Stimulated activated CD4-positive, alpha-beta T cell treated with anti-CD3 and anti-CD28 coated beads, Interleukin-15, amount 100 ng/mL, for 1 hour (primary cell): ENCODE measurements at places on chromosomes 5 and 9.

DNA sequence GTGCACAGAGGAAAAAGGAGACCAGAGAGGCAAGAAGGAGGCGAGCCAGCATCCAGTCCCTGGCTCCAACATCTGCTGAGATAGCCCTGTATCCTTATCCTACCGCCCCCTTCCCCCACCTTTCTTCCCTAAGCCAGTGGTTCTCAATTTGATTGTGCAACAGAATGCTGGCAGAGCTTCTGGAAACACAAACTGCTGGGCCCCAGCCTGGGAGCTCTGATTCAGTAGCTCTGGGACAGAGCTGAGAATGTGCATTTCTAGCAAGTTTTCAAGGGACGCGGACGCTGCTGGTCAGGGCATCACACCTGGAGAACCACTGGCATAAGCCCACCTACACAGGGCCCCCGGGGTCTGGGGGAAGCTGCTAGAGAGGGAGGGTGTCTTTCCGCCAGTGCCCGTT is 21.1 kb downstream of the AK8 start:
- no peak for DNase-seq

GRCh38 chr5:7904170-7904569 is 35.2 kb downstream of the MTRR start:
- no peak for DNase-seq

DNA sequence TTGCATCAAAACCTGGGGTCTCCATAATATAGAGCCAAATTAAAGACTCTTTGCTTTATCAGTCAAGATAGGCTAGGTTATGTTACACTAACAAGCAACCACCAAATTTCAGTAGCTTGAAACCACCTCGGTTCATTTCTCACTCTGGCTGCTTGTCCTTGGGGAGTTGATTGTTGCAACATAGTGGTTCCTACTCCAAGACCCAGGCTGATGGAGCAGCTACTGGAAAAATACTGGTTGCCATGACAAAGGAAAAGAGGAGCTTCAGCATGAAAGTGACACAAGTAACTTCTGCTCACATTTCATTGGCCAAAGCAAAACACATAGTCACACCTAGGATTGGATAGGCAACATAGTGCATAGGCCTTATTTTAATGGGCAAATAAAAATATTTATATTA is 18.5 kb upstream of the RCL1 start:
- no peak for DNase-seq

DNA sequence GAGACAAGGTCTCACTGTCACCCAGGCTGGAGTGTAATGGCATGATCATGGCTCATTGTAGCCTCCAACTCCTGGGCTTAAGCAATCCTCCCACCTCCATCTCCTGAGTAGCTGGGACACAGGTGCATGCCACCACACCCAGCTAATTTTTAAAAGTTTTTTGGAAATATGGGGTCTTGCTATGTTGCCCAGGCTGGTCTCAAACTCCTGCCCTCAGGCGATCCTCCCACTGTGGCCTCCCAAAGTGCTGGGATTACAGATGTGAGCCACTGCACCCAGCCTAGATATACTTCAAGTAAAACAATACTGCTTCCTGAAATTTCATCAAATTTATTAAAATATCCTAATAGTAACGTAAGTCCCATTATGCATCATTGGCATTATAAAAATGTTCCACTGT is 33.4 kb downstream of the STARD4 start:
- DNase-seq, result no peak

GRCh38 chr5:44828719-44829118 is 20.0 kb downstream of the MRPS30 start:
- DNase-seq, result no peak

- DNase-seq, result no peak
Measured at GRCh38 chr9:114092336-114092735, 6.8 kb downstream of the KIF12 start.

GRCh38 chr5:92923885-92924284 is 657.1 kb downstream of the NR2F1-AS1 start:
- no peak for DNase-seq

DNA sequence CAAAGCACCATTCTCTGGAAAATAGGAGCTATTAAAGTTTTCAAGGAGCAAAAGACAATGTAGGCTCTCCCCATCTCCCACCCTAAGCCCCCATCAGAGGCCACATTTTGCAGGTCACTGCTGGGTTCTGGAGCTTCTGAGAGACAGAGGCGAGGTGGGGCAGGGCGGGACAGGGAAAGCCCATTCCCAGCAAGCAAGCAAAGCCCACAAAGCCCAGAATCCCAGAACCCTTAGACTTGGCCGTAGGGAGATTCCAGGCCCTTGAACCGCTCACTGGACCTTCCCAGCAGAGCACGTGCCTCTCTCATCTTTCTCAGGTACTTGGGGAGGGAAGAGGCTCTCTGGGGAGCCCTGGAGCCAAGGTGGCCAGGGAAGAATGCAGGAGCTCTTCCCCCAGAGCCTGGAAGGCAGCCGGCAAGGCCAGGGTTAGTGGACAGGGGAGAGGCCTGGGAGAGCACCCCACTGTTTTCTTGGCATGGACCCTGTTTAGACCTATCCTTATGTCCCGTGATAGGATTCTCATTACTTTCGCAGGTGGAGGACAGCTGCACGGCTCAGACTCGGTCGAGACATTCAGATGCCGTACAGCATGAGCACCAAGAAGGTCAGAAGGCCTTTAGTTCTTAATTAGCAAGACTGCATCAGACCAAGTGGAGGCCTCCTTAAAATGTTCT is 52.4 kb downstream of the ZNF354C start:
- DNase-seq, result no peak

DNA sequence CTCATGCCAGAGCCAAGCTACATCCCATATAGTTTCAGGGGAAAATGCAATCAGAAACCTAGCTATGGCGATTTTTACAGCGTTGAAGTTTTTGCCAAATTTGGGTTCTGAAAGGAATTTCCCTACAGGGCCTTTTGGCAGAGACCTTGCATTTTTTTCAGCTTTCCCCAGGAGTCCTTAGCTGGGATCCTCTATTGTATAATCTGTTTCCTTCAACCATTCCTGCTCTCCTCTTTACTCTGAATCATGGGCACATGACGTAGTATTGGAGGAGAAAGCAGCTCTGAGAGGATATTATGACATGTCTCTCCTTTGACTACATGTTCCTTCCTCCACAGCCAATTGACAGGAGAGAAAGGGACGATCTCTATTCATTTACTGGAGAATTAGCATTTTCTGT is 118.5 kb upstream of the ERCC6L2 start:
- DNase-seq, result no peak

DNA sequence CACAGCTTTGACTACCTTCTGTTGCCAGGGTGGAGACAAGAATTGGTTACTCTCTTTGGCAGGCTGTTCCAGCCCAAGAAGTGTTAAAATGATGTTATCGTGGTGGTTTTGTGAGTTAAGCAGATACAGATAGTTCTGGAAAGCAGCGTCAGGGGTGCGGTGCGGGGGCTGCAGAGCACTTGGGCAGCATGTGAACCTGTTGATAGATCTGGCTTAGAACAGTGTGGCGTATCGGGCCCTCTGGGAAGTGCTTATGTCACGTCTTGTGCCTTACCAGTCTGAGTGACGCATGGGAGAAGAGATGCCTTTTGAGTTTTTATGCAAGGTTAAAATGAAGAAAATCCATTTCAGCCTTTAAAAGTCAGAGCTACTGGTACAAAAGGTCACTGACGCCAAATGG is 152.5 kb downstream of the PRKACG start:
- no peak for DNase-seq

GRCh38 chr9:27672718-27673117 is 99.4 kb upstream of the C9orf72 start:
- DNase-seq, result no peak

GRCh38 chr5:133396187-133396741 is 216.1 kb downstream of the FSTL4 start:
- no peak for DNase-seq

GRCh38 chr5:169248550-169248949 is 52.4 kb downstream of the SLIT3 start:
- DNase-seq, result no peak

DNA sequence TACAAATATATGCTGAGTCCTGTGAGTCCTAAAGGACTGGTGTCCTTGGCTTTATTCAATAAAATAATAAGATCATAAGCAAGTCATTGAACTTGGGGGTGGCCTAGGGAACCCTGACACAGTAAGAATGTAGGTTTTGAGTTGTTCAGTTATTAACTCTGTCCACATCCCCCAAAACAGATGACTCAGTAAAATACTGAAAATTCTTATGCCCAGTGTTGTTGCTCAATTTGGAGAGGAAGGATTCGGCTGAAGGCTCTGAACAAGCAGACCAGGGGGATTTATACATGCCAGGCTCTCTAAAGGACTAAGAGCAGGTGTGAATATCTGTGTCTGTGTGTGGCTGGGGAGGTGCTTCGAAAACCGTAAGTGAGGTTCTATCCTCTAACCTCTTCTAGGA is 173.7 kb downstream of the RMI1 start:
- no peak for DNase-seq

- no peak for DNase-seq
Measured at GRCh38 chr5:88984040-88984439, 101.1 kb upstream of the MEF2C start.

DNA sequence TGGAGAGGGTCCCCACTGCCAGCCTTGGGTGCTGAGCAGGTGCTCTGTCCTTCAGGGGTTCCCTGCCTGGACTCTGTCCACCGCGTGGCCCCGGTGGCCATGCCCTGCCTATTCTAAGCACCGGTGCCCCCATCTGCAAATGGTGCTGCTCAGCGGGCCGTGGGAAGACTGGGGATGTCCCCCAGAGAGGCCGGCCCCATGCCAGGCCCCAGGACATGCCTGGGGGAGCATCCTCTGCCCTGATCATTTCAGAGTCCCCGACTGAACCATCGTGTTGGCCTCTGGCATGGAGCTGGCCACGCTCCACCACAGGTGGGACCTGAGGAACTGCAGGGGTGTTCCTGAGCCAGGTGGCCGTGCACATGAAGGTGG is 64.7 kb downstream of the RXRA start:
- DNase-seq, result no peak

GRCh38 chr5:169590602-169591001 is 7.0 kb downstream of the SPDL1 start:
- DNase-seq, result no peak

DNA sequence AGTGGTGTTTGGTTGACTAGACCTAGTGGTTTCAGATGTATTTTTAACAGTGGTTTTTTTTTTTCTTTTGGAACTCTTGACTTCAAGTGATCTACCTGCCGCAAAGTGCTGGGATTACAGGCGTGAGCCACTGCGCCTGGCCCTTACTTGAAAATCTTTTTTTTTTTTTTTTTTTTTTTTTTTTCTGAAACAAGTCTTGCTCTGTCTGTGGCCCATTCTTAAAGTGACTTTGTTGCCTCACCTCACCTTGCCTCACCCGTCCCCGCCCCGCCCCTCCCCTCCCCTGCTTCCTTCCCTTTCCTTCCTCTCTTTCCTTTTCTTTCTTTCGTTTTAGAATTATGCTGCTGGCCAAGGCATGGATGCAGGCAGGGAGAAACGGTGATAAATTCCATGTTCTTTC is 26.0 kb downstream of the GPBP1 start:
- DNase-seq, result no peak

DNA sequence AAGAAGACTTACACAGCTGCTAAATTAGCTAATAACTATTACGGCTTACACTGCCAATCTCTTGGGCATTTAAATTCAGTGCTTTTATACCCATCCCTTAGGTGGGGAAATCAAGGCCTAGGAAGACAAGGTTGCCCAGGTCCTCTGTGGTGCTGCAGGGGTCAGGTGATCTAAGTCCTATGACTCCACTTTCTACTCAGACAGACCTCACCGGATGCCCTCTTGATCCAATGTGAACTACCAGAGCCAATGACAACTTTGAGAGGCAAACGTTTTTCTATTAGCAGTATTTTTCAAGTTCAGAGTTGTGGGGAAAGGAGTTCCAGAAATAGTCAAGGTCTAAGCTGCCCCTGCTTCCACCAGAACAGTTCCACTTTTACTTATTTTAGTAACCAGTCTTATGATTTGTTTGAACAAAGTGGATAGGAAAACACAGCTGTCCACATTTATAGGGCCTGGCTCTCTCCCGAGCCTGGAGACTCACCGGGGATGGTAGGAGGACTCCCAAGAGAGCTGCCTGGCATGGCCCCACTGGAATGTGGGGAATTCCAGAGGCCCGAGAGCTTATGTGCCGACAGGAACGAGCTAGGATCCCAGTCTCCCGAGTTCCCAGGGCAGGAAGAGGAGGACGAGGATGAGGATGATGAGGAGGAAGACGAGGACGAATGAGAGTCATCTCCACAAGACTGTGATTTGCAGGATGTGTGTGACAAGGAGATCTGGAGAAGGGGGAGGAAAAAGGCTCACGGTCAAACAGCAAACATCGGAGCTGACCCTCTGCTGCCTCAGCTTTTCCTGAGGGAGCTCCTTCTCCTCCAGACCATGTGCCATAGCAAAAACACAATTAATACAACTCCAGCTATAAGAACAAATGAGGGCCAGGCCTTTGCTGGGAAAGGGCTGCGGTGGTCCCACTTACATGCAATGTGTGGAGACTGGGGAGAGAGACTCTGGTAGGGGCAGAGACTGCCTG is 16.7 kb downstream of the FAM193B start:
- DNase-seq, result no peak

DNA sequence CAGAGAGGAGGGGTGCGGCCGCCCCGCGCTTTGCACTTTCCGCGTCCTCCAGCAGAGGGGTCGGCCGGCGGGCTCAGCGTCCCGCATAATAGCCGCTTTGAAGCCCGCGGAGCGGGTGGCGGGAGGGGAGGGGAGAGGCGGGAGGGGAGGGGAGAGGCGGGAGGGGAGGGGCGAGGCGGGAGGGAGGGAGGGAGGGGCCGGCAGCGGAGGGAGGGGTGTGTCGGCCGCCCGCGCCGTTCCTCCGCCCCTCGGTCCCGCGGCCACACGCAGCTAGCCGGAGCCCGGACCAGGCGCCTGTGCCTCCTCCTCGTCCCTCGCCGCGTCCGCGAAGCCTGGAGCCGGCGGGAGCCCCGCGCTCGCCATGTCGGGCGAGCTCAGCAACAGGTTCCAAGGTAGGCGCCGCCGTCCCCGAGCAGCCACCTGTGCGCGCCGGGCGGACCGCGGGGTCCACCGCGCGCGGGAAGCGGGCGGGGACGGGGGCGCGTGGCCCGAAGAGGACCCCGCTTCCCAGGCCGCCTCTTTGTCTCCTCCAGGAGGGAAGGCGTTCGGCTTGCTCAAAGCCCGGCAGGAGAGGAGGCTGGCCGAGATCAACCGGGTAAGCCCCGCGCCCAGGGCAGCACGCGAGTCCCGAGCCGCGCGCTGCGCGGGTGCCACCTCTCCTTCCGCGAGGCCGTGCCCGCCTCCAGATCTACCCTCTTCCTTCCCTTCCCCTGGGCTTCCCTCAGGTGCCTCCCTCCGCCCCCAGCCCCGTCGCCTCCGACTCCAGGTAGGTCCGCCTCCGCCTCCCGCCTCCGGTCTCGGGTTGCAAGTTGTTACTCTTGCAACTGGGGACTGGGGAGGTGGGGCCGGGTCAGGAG is at the start of gene AIF1L:
Gene AIF1L, plus strand, starts transcription at position 263 of the 857 bp plus-strand sequence. Its CDS starts 99 bp downstream, at position 362.
- DNase-seq, result peak; percentile 5
